ENCODE measurements at places on chromosomes 11 and 22. TPM values are rescaled to one million over a fixed set of nuclear protein-coding genes. Genes with fewer than 3 reads are reported as not detected.

The VPREB3 gene
- polyA plus RNA-seq: 0.98 TPM

The VWCE gene
- 0.34 TPM for polyA plus RNA-seq

The TRIM49 gene
- polyA plus RNA-seq: not detected

The YPEL4 gene
- 0.35 TPM for polyA plus RNA-seq

The OR5A1 gene
- not detected for polyA plus RNA-seq

The OR56A1 gene
- polyA plus RNA-seq: not detected

The MTMR2 gene
- polyA plus RNA-seq: 5.6 TPM

The CALCB gene
- not detected for polyA plus RNA-seq

The MMP1 gene
- 0.24 TPM for polyA plus RNA-seq

The LRRC10B gene
- polyA plus RNA-seq: 0.04 TPM

The PICK1 gene
- 25.6 TPM for polyA plus RNA-seq

The MS4A15 gene
- polyA plus RNA-seq: not detected

The ADM2 gene
- polyA plus RNA-seq: 3.6 TPM

The FAM180B gene
- polyA plus RNA-seq: not detected

The XNDC1N gene
- polyA plus RNA-seq: 1.9 TPM

The GAL gene
- 0.12 TPM for polyA plus RNA-seq

The SLC22A6 gene
- not detected for polyA plus RNA-seq

The SAA1 gene
- 10.8 TPM for polyA plus RNA-seq

The RIMBP3B gene
- polyA plus RNA-seq: 0.01 TPM

The OVOL1 gene
- polyA plus RNA-seq: 49.9 TPM

The FAT3 gene
- 0.06 TPM for polyA plus RNA-seq

The NPTXR gene
- 0.73 TPM for polyA plus RNA-seq

The FAM111A gene
- 21.7 TPM for polyA plus RNA-seq

The OPCML gene
- polyA plus RNA-seq: 0.05 TPM

The TRIM29 gene
- 943 TPM for polyA plus RNA-seq

The KRTAP5-1 gene
- not detected for polyA plus RNA-seq

The CDCA5 gene
- polyA plus RNA-seq: 4.3 TPM

The SPDYC gene
- polyA plus RNA-seq: not detected

The WNT7B gene
- polyA plus RNA-seq: 6.6 TPM

The BARX2 gene
- 85.2 TPM for polyA plus RNA-seq

The TRIM51 gene
- not detected for polyA plus RNA-seq

The OR51A2 gene
- polyA plus RNA-seq: not detected

The SLC16A8 gene
- 0.25 TPM for polyA plus RNA-seq

The BTBD18 gene
- 0.02 TPM for polyA plus RNA-seq

The GGTLC3 gene
- not detected for polyA plus RNA-seq

The APOC3 gene
- not detected for polyA plus RNA-seq

The CST6 gene
- polyA plus RNA-seq: 66.5 TPM

The ZNRF3 gene
- polyA plus RNA-seq: 2.8 TPM

The EXPH5 gene
- polyA plus RNA-seq: 7.4 TPM

The OR4D5 gene
- not detected for polyA plus RNA-seq

The ACR gene
- 0.20 TPM for polyA plus RNA-seq

The ARHGAP8 gene
- 11.2 TPM for polyA plus RNA-seq

The OR52I1 gene
- not detected for polyA plus RNA-seq

The CD248 gene
- polyA plus RNA-seq: 1.4 TPM

The MRGPRX3 gene
- polyA plus RNA-seq: 0.12 TPM

The ART1 gene
- polyA plus RNA-seq: not detected
